ENCODE measurements at places on chromosomes 11 and 22.
A peak's percentile ranks its signal among the peaks of the same experiment; 100 is the strongest.

- DNase-seq, result peak; percentile 69
Observed at GRCh38 chr11:9972989-9973388, 309.1 kb downstream of the SWAP70 start.

GRCh38 chr11:3614742-3615171 lies 27.0 kb downstream of the ART5 start:
- no peak for DNase-seq

GRCh38 chr11:33063326-33063881 lies 24.0 kb downstream of the TCP11L1 start:
- no peak for DNase-seq

DNA sequence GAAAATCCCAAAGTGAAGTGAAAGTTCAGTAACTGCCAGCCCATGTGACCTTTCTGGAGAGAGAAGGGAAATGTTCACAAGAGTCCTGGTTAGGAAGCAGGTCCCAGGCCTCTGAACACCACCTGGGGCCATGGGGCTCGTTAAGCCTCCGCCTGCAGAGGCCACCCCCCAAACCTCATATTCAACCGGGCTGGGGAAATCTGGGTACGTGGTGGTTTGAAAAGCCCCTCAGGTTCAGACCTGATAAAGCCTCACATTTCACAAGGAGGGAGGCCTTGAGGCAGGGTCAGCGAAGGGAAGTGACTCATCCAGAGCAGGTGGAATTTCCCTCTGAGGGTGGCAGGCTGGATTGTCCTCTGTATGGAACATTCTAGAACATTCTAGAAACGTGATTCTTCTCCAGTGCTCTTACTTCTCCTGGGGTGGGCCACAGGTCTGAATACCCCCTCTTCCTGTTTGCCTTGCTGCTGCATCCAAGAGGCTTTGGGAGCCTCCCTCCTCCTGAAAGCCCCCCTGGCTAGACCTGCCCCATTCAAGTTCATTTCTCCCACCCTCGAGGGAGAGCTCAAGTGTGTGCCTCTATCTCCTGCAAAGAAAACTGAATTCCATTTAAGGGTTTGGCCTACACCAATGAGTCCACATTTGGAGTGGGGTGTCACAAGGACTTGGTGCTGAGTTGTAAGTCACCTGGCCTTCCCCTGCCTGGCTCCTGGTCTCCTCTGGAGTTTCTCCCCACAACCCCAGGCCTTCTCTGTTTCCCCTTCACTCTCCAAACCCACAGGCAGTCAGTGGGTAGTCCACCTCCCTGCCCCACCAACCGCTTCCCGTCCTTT lies 6.3 kb downstream of the FXYD2 start:
- DNase-seq, result no peak

GRCh38 chr11:35014346-35014745 lies 97.9 kb downstream of the PDHX start:
- no peak for DNase-seq

DNA sequence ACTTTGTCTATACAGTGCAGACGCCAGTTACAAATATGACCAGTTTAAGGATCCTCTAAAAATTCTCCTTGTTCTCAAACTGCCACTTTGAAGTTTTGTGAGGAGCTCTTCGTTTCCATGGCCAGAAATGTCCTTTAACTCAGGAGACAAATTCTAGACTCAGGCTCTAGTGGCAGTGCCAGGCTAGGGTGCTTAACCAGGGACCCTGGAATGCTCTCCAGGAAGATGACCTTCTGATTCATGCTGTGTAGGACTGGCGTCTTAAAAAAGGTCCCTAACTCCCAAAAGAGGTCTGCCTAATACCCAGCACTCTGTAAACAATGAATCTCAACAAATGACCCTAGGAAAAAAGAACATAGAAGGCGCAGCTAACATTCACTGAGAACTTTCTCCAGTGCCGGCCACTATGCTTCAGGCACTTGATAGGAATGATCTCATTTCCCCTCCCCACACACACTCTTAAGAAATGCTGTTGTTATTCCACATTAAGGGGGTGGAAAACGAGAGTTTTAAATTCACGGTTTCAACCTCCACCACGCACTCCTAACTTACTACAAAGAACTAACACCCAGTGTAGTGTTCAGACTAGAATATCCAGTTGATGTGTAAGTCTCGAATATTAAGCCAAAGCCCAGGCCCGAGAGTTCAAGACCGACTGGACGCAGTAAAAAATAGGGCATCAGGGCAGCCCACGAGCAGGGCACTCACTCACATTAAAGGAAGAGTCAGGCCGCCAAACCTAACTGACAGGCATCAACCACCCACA lies 747 bp downstream of the NXF1 start:
- peak; percentile 27 for DNase-seq

DNA sequence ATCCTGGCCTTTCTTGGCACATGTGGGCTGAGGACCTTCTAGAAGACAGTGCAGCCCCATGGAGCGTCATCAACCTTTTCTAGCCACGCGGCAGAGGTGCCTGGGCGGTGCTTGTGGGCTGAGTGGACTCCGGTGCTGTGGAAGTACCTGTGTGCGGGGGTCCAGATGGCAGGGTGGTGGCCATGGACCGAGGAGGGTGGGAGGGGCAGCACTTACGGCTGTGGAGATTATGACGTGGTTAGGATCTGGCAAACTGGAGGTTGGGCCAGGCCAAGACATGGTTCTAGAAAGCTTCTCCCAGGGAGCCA lies 2.0 kb downstream of the TUB start:
- DNase-seq, result no peak

- DNase-seq, result no peak
Observed at GRCh38 chr11:59415111-59415510, 11.1 kb downstream of the OR5A2 start.

DNA sequence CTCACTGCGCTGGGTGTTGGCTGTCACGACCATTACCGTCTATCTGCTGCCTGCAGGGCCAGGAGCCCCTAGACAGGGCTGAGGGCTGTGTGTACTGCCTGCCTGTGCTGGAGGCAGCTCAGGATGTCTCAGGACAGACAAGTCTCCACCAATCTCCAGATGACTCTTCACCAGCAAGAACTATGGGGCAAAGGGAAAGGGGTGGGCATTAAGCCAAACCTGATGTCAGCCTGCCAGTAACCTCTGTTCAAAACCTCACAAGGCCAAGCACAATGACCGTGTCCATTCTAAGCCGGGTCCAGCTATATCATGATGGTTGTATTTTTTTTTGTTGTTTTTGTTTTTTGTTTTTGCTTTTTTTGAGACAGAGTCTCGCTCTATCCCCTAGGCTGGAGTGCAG lies 31.6 kb downstream of the MAFF start:
- no peak for DNase-seq
